CD4-positive, alpha-beta T cell treated with Interleukin-17A for 1 hour (primary cell): ENCODE measurements at places on chromosomes 12 and 14.
A peak's percentile ranks its signal among the peaks of the same experiment; 100 is the strongest.

DNA sequence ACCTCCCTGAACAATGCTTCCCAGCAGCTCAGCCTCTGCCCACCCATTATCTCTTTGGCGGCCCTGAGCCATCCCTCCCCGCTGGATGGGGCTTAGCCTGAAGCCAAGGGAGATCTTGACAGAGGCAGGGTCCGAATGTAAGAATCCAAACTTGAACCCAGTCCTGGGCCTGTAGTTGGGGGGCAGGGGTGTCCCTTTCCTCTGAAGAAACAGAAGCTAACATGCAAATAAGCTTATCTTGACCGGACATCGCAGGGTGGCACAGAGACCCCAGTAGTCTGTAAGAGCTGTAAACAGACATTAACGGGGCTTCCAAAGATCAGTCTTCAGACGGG is 6.0 kb downstream of the DLK1 start:
- no peak for DNase-seq

- DNase-seq, result no peak
Observed at GRCh38 chr14:23285530-23286019, 357 bp downstream of the HOMEZ start.

DNA sequence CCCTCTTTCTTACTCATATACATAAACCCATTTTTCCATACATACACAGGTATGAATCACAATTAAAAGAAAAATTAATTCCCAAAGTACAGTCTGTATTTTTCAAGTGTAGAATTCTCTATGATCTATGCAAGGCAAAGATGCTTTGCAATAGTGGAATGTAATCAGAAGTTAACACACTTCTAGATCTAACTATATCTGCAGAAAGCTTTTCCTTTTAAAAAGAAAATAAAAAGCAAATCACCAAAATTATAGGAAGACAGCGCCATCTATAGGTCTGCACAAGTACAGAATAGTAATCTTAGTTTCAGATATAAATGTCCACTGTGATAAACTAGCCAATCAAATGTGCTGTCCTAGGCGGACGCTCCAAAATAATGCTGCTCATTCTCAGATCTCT is 22.0 kb downstream of the SLC25A21 start:
- DNase-seq, result no peak

- no peak for DNase-seq
Observed at GRCh38 chr14:34214961-34215360, 247.1 kb downstream of the SPTSSA start.

DNA sequence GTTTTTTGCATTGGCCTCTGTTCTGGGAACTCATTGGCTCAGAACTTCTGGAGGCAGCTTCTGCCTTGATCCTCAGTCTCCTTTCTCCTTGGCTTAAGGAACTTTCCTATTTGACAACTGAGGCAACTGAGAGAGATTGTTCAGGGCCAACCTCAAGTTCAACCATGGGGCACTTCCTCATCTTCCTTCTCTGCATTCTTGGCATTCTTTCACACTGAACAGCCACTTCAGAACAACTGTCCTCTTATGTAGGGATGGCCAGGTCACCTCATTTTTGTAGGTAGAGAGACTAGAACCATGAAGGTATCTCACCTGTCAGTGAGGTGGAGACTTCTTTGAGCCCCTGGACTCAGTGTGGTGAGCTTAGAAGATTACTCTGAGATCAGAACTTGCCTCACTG is 63.0 kb upstream of the NRXN3 start:
- DNase-seq, result no peak

DNA sequence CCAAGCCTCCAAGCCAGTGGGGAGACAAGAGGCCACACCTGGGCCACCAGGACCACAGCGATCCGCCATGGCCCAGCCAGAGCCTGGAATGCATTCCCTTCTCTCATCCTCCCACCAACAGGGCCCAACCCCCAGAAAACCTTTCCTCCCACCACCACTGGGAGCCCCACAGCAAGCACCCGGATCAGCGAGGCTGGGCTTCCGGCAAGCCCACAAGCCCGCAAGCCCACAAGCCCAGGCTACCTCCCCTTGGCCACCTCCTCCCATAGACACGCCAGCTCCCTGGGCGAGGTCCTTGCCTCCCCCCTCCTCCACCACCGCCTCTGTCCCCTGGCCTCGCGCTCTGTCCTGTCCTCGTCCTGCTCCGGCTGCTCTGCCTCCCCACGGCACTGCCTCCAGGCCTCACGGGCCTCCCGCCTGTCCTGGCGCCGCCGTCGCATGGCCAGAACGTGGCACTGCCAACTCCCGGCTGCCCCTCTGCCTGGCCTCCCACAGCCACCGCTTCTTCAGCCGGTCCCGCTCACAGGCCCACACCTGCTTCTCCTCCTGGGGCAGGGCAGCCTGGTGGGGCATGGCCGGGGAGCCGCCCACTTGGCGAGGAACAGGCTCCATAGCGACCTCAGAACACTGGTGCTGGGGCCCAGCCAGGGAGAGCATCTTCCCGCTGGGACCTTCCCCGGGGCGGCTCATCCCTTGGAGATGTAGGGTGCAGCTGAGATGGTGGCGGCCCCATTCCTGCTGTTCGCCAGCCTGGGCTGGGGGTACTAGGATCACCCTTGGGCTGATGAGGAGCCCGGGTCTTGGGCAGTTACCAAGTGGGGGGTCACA is 5.6 kb downstream of the CDK2AP1 start:
- DNase-seq, result no peak

DNA sequence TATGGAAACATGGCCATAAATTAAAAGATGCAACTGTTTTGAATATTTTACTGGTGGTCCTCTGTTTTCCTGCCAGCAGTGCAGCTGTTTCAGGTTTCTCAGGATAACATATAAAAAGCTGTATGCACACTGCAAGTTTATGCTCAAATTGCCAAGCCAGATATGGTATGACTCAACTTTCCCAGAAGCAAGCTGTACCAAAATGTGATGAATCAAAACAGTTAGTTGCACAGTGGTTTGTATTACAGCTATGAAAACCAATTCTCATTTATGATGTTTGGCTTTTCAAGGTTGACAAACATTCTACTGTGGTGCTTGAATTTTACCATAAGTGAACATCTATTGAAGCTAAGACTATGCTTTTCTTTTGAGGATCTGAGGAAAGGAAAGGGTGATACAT is 15.5 kb downstream of the TRMT5 start:
- DNase-seq, result no peak

DNA sequence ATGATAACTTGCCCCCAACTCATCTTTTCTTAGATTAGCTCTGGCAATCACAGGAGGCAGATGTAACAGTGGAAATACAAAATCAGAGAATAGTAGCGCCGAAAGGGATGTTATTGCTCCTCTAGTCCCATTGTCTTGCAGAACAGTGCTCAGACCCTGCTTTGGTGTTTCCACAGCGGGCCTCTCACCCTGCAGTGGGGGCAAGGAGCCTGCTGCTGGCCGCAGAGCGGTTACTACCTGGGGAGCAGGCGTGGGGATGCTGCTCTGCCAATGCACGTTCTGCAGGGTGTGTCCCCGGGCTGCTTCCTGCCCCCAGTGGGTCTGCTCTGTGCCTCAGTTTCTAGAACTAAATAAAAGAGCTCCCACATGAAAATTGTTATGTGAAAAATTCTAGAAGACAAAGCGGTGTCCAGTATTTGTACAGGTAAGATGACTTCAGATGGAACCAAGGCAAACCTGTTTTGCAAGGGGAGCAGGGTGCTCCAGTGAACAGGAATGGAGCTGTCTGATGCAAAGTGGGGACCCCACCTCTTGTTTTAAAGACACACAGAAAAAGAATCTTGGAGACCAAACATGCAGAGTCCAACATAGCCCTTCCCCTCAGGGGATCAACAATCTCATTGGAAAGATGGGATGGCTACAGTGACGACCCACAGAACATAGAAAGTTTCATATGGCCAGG is 35.5 kb downstream of the LRRC74A start:
- DNase-seq, result no peak

- no peak for DNase-seq
Observed at GRCh38 chr14:73467377-73467776, 9.0 kb upstream of the NUMB start.

DNA sequence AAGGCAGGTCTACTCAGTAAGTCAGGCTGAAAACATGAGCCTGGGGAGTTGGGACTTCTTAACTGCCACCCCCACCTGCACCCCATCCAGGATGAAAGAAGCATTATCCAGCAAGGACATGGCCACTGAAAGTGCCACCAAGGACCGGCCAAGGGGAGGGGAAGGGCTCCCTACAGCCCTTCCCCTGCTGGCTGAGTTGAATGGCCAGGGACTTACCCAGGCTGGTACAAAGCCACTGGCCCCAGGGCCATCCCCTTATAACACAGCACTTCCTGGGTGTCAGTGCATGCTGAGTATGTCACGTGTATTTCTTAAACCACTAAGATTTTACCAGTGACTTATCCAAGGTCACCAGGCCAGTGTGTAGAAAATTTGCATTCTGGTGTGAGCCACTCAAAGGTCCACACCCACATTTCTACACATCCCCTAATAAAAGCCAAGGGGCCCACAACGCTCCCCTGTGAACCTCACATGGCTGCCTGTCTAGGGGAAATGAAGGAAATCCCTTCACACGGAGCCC is 29.3 kb upstream of the ZFP36L1 start:
- peak; percentile 58 for DNase-seq

DNA sequence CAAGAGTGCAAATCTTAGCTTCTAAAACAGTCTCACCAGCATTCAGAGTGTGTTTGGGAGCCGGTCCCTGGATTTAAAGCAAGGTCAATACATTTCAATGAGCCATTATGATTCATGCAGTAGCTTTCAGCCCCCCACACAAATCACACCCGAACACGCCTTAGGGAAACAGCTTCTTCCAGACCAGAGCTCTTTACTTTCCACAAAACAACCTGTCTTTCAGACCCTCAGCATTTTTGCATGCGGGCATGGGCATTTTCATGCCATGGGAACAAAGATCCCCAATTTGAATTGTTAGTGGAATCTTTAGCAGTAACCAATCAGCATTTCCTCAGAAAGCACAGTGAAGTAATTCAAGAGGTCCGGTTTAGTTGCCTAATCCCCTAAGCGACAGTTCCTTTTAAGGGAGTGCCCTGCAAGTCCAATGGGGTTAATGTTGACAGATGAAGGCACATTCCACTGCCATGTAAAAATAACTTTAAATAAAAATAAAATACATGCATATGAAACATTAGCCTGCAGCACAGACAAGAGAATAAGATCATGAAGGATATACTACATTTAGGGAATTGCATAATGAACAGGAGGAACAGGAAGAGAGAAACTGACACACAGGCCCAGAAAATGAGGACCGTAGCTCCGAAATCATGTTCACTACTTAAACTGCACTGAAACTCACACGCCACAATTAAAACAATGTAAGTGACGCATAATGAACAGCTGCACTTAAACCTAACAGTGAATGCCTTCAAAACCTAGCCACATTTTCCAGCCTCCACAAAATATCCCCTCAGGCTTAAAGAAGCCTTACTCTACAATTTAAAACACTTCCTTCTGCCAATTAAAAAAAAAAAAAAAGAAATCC is 4.0 kb downstream of the VPS37B start:
- DNase-seq, result no peak

- no peak for DNase-seq
Observed at GRCh38 chr14:31936115-31936514, 141.0 kb upstream of the ARHGAP5 start.

DNA sequence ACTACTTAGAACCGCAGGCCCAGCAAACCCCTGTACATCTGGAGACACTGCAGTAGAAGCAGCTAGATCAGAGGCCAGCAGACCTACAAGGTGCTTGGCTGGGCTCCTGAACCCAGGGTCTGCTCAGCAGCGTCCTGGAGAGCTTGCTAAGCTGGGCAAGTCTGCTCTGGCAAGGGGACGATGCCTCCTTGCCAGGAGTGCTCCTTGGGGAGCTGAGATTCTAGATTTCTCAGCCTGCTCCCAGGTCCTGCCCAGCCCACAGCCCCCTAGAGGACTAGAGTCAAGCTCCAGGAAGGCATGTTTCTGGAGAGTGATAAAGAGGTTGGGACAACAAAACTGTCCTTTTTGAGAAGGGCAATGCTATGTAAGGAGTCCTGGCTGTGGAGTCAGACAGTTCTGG is 60.3 kb downstream of the HSPB8 start:
- DNase-seq, result no peak

GRCh38 chr12:31876568-31877424 is 82.4 kb upstream of the RESF1 start:
- peak; percentile 42 for DNase-seq
